Activated CD4-positive, CD25-positive, alpha-beta regulatory T cell treated with anti-CD3 and anti-CD28 coated beads, Interleukin-2, amount 50 U/mL, for 16 hours (primary cell): ENCODE measurements at places on chromosomes 3 and 15.

GRCh38 chr3:117201901-117202774 is 492.6 kb downstream of the TUSC7 start:
- DNase-seq: no peak

- no peak for DNase-seq
Observed at GRCh38 chr3:46427916-46428833, 21.1 kb downstream of the CCRL2 start.

- no peak for DNase-seq
Observed at GRCh38 chr15:45224621-45225217, 27.3 kb upstream of the SLC28A2 start.

GRCh38 chr3:155239960-155240359 is 53.5 kb downstream of the STRIT1 start:
- no peak for DNase-seq

DNA sequence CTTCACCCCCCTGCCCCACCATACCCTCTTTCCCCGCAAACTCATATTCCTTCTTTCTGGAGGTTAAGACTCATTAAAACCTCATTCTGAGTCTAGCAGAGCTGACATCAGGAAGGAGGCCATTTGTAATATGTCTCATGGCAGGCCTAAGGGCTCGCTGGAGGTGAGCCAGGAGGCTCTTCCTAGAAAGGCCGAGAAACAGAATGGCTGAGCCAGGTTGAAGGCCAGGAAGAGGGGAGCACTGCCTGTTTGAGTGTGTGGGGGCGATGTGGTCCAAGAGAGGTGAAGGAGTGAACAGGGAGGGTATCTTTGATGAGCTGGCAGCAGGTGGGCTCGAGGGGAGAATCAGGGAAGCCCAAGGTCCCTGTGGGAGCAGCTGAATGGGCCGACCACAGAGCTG is 317.3 kb downstream of the TLE3 start:
- DNase-seq: no peak

DNA sequence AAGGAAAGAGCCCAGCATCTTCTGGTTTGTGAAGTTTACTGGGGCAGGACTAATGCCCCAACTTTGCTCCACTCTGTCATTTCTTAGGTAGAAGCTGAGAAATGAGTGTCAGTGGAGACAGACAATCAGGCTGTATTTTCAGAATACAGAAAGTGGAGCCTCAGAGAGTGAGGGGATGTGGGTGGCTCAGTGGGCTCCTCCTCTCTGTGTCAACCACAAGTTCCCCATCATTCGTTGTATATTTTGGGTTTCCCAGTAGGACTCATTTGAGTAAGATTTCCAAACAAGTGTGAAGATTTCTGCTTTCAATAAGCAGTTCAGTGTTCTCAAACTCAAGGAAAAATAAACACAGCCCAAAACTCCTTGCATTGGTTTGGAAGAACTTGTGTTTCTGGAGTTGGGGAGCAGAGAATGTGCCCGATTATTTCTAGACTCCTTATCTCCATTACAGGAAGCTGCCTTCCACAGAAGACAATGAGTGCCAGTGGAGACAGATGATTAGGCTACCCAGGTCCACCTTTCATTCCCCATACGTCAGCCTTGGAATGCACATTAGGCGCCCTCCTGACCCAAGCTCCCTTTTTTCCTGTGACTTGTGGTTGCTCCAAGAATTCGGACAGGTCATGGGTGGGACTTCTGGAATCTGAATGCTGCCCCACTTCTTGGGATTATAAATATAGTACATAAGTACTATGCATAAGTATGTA is 792.1 kb upstream of the LMCD1 start:
- DNase-seq: no peak

GRCh38 chr15:101037090-101037830 is 118.1 kb downstream of the LRRK1 start:
- DNase-seq: no peak

DNA sequence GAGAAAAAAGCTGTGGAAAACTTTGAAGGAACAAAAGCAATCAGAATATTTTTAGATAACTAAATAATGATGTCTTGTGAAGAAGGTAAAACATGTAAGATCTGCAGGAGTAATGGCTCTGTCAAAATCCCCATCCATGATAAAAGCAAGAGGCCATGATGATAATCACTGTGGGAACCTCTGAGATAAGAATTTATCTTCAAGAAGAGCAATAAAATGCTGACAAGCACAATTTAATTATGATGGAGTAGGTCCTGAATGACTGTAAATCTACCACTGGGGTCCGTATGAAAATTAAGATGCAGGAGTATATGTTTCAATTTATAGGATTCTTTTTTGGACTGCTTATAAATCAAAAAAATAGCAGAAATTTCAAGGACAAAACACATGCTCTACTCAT is 68.3 kb upstream of the CHMP2B start:
- no peak for DNase-seq

- no peak for DNase-seq
Observed at GRCh38 chr3:189914799-189915198, 205.9 kb downstream of the P3H2 start.

DNA sequence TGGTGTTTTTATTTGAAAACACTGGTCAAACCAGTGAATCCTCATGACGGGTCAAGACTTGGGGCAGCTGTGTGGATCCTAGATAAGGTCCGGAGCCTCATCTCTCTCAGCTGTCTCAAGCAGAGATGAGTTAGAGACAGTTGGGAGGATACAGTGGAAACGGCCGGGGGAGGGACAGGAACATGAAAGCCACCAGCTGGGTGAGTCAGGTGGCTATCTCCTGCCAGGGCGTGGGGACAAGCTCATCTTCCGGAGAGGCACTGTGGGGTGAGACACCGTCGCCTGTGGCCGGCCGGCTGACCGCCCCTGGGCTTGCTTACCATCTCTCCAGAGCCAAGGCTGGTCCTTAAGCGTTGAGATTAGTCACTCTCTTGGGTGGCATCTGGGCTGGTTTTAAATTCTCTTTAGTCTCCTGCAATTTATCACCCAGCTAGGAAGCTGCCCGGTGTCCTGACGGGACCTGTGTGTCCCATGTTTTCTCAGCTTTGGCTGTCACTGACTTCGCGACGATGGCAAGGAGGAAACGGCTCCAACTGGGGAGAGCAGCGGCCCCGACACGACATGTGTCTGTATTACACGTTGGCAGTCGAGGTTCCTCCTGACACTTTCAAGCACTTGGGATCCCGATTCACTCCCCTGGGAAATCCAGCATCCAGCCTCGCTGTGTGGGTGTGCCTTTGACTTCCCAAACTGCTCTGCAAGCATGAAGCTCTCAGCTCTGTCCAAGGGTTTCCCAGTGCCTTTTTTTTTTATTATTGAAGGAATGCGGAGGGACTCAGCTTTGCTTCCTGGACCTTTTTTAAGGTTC is 7.5 kb downstream of the ST8SIA2 start:
- DNase-seq: no peak

DNA sequence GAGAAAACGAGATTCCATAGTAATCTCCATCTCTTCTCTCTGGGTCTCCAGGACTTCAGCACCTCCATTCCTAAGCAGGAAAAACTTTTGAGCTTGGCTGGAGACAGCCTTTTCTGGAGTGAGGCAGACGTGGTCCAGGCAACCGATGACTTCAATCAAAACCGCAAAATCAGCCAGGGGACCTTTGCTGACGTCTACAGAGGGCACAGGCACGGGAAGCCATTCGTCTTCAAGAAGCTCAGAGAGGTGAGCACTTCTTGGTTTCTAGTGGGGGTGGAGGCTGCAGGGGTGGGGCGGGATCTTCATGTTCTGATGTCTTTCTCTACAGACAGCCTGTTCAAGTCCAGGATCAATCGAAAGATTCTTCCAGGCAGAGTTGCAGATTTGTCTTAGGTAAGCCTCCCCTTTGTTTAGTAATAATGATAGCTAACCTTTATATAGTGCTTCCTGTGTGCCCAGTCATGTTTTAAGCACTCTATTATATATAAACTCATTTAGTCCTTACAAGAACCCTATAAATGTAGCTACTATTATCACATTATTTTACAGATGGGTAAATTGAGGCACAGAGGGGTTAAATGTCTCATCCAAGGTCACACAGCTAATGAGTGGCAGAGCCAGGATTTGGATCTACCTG is 35.0 kb upstream of the TATDN2 start:
- DNase-seq: no peak

GRCh38 chr15:28001641-28002040 is 97.5 kb downstream of the OCA2 start:
- DNase-seq: no peak

- DNase-seq: no peak
Observed at GRCh38 chr15:64180235-64180824, 17.5 kb upstream of the PPIB start.

GRCh38 chr15:82045179-82045891 is 483 bp downstream of the MEX3B start:
- DNase-seq: no peak

DNA sequence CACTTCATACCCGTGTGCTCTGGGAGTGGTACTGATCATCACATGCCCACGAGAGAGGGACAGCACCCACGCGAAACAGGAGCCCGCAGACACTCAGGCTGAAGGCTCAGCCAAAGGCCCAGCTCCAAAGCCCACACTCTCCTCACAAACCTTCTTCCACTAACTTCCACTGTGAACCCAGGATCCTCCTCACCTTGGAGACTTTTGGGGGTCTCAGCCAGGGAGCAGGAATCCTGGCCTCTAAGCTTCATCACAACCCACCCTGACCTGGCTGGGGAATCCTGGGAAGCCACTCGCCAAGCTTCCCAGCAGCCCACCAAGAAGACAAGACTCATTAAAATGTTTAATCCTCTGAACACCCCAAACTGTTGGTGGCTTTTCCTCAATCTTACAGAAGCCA is 421.2 kb downstream of the OCA2 start:
- no peak for DNase-seq

DNA sequence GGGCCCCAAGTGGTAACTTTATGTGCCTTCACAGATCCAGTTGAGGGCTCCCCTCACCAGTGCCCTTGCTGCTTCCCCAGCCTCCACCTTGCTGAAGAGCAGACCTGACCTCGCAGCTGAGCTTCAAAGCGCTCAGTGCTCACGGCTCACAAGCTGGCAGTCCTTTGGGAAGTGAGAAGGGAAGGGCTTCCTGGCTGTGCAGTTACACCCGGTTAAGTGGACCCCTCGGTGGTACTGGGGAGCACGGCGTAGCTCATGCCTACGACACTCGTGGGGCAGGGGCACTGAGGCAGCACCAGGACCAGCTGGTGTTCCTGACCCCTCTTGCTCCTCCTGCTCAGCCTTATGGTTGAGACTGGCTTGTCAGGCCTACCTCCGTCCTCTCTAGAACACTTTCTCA is 629.0 kb upstream of the TBL1XR1 start:
- no peak for DNase-seq

DNA sequence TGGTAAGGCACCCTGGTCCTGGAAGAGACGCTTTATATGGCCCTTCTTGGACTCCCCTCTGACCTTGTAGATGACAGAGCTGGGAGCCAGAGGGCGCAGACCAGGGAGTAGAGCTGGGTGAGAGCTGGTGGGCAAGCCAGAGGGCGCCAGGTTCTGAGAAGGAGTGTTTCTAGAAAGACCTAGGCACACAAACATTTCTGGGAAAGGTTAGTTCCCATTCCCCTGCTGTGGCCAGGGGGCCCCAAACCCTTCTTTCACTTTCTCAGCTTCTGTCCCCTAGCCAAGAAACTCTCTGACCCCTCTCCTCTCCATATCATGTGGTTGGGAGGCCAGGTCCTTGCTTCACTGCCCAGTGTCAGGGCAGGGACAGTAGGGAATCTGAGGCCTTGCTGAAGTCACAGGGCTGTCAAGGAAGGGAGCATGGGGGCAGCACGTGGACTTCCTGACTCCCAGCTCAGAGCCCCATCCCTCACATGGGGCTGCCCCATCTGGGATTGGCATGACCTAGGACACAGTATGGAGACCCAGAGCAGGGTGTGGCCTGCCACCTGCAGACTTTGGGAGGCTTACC is 3.6 kb downstream of the HEMK1 start:
- DNase-seq: no peak

GRCh38 chr15:69380100-69380725 is 33.9 kb upstream of the KIF23 start:
- no peak for DNase-seq

GRCh38 chr15:41979493-41980266 is 7.3 kb upstream of the EHD4 start:
- DNase-seq: no peak

DNA sequence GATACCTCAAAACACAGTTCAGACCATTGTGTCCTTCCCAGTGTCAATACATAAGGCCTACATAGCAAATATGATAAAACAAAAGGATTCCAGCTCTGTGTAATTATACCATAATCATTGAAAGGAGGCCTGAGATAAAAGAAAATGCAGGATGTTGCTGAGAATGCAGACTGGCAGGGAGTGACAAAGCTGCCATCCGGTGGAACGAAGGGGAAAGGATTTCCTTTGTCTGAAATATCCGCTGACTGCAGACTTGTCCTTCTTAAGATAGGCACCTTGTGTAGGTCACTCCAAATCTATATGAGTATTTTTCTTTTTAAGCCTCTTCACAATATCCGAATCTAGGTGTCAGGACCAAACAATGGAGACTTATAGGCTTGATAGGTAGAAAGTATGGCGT is 108.0 kb downstream of the KCNH8 start:
- no peak for DNase-seq

- no peak for DNase-seq
Observed at GRCh38 chr3:189820365-189820720, 189.2 kb downstream of the TP63 start.

- no peak for DNase-seq
Observed at GRCh38 chr3:132539681-132540080, 57.4 kb upstream of the ACKR4 start.
